ENCODE measurements at places on chromosomes 6 and 20.

DNA sequence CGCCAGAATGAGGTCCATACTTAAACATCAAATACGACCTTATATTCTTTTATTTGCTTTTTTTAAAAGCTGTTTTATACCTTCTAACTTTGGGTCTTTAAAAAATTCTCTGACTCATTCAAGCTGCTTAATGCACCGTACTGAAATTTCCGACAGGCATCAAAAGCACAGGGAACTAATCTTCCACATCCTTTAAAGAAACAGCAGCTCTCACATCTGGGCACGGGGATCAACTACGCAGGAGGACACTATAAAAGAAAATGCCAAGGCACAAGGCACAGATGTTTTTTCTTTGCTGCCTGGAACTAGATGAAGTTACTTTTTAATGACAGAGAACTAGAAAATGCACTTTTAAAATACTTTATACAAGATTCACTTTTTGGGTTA, 112.4 kb upstream of the ARG1 start:
- DNase-seq: no peak

DNA sequence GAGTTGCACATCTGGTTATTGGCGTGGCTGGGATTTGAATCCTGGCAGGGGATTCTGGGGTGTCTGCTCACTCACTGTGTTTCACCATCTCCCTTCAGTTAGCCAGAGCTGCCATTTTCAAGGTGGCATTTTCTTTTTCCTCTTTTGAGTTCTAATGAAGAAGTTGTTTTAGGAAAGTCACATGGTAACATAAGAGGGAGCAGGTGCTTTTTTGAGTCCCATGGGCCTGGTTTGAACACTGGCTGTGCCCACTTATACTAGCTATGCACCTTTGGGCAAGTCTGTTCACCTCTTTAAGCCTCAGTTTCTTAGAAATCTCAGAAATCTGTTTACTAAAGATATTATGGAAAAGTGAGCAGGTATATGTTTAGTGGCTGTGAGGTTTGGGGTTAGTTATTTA, 39.6 kb downstream of the ANKS1A start:
- no peak for DNase-seq

DNA sequence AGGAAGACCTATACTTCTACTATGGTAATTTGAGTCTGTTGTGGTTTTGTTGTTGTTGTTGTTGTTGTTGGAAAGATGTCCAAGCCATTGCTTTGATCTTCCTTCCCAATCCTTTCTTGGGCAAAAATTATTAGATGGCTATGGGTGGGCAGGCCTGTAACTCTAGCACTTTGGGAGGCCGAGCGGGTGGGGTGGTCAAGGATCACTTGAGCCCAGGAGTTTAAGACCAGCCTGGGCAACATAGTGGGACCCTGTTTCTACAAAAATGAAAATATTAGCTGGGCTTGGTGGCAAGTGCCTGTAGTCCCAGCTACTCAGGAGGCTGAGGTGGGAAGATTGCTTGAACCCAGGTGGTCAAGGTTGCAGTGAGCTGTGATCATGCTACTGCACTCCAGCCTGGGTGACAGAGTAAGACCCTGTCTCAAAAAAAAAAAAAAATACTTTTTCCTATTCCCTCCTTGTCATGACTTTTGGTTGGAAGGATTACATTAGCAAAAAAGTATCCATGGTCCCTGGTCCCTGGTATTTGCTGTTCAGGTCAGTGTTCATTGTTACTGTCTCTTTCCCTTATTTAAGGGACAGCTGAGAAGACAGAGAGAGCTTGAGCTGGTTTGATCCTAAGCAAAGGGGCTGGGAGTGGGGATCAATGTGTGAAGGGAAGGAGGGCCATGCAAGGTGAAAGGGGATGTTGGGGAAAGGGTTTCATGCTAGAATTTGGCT, 11.7 kb downstream of the NEU1 start:
- DNase-seq: no peak

DNA sequence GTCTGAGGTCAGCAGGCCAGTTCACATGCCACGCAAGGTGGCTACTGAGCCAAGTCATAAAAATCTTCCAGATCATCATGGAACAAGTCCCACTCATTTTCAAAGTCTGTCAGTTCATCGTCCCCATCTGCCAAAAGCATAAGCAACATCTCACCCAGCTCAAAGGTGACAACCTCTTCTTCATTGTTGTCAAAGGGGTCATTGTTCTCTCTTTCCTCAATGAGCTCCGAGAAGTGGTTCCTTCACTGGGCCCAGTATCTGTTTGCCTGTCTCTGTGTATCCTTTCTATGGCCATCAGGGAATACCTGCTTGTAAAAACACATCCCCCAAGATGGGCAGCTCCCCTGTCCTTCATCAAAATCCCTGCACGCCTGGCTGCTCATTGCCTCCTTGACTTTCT, 49.5 kb downstream of the ZNF334 start:
- no peak for DNase-seq

DNA sequence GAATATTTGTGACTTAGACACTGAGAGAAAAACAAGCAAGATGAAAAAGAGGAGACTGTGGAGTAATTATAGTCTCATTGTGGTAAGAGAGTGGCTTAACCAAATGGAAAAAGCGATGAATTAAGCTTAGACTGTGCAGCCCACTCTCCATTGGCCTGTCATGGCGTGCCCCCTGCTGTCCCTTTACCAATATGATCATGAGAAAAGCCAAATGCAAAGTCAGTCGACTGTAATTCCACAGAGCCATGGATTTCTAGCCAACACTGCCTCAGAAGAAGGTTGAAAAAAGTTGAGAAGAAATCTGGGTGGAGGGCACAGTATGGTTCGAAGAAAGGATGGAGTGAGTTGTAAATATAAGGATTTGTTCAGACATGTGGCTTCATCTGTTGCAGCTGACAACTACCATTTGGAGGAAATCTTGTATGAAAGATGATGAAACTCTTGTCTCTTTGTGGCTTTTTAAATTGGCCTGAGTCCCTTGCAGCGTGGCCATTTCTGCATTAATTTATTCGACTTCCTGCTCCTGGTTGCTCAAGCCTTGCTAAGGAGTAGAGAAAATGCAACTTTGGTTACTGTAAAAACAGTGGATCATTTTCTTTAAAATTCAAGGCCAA, 251.4 kb downstream of the DOK5 start:
- no peak for DNase-seq

- no peak for DNase-seq
These were observed 116.0 kb downstream of the CRYBG1 start for GRCh38 chr6:106476331-106477105.
